Foreskin keratinocyte (primary cell): ENCODE measurements at places on chromosomes 13 and 19.
A peak's percentile ranks its signal among the peaks of the same experiment; 100 is the strongest.

DNA sequence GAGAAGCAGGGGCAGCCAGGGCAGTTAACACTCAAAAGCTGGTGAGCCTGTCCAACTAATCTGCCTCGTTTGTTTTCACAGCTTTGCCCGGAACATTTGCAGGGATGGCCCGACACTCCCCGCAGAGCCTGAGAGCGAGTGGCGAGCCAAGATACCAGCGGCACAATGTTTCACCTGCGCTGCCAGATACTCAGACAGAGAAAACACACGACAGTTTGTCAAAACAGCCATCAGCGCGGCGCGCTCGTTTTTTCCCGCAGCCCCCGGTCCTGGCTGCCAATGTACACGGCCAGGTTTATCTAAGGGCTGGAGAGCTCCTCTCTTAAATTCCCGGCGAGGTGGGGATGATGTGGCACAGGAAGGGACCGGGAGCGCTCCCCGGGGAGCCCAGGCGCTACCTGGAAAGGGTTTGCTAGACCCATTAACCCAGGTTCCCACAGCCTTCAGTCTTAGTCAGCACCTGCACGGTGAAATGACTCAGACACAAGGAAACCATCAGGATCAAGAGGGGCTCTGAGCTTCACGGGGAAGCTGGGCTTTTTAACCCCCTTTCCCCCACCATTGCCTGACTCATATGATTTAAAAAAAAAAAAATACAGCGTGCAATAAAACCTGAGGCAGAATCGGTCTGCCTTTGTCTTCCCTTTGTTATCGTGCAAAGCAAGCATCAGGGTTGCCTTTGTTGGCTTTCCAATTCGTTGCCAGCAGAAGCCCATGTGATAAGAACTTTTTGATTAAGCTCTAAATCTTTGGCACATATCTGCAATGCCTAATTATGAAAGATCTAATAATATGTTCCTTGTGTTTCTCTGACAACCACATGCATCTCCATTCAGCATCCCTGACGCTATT lies 186.2 kb downstream of the EFNB2 start:
- peak; percentile 89 for DNase-seq

GRCh38 chr13:37194428-37194861 lies 89.0 kb upstream of the CSNK1A1L start:
- peak; percentile 94 for DNase-seq

- no peak for DNase-seq
These were observed 1.0 kb upstream of the CRYL1 start for GRCh38 chr13:20526664-20527063.

- DNase-seq = peak; percentile 69
These were observed 100.2 kb downstream of the ENOX1 start for GRCh38 chr13:43686557-43686956.

DNA sequence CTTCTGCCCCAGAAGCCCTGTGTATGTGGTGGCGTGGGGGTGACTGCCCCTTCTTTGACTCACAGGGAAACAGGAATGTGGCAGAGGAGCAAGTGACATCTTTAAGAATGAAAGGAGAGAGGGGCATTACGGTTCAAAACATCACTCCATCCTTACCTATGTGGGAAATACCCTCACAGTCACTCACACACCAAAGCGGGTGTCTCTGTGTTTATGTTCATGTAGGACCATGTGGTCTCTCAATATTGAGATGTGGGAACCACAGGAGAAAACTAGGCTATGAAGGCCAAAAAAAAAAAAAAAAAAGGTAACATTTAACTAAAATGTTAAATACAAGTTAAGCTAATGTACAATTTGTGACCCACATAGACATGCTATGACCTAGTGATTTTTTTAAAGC lies 153.6 kb upstream of the GPR12 start:
- DNase-seq = no peak

GRCh38 chr19:51808333-51808986 lies 13.5 kb downstream of the FPR3 start:
- no peak for DNase-seq

- DNase-seq = no peak
These were observed 96.5 kb downstream of the DHRS12 start for GRCh38 chr13:51707461-51707860.

DNA sequence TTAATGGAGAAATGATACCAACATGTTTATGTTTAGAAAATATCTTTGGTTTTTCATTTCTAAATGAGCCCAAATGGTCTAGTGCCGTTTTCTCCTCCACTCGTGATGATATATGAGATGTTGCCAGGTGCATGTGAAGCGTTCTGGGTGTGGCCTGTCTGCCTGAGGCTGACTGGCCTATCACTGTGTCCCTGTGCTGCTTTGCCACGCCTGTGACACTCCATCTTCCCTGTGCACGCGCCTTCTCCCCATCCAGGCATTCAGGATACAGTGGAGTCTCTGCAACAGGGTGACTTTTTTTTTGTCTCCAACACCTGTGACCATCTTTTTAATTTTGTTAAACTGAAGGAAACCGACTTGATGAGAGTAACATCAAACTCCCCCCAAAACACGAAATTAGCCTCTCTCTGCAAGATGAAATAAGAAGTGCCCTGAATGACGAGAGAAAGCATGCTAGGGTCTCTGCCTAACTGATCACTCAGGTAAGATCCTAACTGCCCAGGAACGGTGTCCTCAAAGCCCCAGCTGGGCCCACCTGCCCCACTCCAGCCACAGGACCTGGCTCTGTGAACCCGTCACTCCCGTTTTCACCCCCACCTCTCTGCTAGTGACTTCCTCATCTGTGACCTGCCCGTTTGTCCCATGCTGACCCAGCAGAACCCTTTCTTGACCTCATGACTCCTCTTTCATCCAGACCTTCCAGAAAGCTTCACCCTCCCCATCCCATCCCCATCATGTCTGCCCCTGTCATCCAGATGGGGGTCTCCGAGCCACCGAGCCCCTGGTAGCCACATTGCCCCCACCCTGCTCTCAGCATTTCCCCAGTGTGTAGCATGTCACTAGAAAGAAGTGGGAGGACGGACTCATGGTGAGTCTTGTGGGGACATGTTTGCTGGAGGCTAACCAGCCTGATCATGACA lies 33.2 kb upstream of the TFDP1 start:
- DNase-seq = no peak

GRCh38 chr19:43315851-43316250 lies 37.6 kb upstream of the CD177 start:
- DNase-seq = no peak

DNA sequence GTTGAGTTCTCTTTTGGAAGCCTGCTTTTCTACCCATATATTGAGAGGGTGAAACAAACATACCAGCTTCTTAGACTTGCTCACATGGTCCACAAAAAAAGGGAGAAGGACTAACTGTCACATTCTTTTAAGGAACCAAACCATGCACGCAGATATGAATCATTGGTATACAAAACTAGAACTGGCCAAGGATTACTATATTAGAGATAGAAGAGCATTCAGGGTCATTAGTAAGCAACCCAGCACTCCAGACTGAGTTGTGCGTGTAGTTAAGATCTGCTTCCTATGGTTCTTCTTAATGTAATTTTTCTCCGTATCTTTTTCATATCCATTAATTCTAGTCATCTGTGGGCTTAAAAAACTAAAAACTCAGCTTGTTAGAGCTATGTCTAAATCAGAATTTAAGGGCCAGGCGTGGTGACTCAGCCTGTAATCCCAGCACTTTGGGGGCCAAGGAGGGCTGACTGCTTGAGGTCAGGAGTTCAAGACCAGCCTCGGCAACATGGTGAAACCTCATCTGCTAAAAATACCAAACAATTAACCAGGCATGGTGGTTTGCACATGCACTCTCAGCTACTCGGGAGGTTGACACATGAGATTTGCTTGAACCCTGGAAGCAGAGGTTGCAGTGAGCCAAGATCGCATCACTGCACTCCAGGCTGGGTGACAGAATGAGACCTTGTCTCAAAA lies 19.6 kb downstream of the ALG5 start:
- no peak for DNase-seq

DNA sequence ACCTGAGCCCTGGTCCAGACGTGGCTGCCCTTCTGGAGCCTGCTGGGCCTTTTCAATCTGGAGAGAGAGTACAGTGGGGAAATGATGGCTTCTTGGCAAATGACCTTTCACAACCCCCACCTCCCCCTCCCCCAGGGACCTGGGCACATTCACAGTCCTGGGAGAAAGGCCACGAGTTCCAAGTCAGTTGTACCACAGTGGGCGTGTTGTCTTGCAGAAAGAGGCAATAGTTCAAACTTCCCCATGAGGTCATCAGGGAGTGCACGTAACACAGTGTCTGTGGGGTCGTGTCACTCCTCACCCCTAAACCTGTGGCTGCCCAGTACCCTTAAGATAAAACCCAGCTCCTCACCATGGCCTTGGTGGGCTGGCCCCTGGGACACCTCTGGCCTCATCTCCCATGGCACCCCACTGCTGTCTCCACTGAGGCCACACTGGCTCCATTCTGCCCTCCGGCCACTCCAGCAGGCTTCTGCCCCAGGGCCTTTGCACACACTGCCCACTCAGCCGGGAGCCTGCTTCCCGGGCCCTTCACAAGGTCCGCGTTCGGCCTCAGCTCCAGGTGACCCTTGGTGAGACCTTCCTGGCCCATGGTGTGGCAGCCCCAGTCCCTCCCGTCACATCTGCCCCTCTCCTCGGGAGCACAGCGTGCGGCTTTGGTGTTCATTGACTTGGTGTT lies 13.3 kb downstream of the PLIN4 start:
- DNase-seq = no peak

DNA sequence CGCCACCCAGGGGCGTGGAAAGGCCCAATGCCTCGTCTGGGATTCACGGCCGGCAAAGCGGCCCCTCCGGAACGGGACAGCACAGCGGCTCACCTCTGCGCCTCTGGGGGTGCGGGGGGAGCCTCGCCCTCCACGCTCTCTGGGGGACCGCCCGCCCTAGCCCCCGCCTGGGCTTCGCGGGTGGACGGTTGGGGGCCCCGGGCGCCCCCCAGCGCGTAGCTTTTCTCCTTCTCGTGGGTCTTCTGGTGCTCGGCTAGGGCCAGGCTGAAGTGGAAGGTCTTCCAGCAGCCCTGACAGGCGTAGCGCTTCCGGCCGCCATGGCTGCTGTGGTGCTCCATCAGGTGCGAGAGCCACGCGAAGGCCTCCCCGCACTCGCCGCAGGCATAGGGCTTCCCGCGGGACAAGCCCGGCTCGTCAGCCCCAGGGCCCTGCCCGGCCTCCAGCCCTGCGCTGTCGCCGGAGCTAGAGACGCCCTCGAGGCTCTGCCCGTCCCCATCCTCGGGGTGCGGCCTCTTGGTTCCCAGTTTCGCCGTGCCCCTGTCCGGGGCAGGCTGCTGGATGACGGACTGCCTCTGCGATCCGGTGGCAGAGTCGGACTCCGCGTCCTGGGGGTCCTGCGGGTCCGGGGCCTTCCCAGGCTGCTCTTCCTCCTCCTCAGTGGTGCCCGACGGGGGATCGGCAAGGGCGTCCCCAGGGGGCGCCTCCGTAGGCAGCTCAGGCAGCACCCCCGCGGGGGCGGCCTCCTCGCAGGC lies 13.3 kb downstream of the ZSCAN18 start:
- no peak for DNase-seq

DNA sequence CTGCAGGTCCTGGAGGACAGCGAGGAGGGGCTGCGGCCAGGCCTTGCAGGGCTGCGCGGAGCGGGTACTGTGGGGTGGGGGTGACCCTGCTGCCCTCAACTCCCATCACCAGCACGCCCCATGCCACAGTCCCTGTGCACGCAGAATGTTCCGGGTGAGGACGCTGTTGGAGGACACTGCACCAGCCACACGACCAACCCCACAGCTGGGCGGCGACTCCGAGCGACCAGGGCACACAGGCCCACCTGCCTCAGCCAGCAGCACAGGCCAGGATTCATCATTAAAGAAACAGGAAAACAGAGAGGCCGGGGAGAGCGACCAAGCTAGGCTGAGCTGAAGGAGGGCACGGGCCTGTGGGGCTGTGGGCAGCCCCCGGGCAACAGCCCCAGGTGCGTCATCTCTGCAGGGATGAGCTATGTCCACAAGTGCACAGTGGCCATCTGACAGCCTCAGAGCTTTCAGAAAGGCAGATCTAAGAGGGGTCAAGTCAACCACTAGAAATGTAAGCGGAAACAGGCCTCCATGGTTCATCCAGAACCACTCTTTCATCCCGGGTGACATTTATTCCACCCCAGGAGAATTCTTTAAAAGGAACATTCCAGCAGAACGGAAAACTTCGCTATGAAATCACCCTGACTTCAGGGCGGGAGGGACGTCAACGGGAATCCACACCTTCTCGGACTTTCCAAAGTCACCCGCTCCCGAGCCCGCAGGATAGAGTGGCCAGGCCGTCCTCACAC lies 1.5 kb downstream of the GAS6 start:
- peak; percentile 44 for DNase-seq

DNA sequence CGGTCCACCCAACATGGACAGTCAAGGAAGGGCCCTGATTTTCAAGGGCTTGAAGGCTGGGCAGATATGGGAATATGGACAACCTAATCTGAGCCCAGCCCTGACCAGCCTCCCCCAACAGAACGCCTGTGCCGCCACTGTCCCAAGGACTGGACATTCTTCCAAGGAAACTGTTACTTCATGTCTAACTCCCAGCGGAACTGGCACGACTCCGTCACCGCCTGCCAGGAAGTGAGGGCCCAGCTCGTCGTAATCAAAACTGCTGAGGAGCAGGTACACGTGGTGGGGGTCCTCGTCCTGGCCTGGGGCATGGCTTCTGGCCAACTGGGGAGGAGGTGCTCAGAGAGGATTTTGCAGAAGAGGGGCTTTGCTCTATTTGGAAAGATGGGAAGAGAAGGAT lies 3.5 kb downstream of the CLEC4M start:
- DNase-seq = no peak

DNA sequence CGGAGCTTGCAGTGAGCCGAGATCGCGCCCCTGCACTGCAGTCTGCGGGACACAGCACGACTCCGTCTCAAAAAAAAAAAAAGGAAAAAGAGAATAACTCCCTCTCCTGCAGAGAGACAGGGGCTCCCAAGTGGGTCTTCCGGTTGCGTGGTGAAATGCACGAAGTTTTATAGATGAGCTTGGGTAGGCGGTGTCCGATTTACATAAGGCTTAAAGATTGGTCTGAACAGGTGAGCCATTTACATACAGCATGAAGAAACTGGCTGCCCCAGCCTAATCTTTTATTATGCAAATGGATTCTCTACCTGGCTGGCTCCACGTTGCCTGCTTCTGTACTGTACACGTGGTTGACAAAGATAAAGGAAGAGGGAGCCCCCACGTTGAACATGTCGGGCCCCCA lies 19.5 kb downstream of the ADGRE2 start:
- DNase-seq = peak; percentile 32

DNA sequence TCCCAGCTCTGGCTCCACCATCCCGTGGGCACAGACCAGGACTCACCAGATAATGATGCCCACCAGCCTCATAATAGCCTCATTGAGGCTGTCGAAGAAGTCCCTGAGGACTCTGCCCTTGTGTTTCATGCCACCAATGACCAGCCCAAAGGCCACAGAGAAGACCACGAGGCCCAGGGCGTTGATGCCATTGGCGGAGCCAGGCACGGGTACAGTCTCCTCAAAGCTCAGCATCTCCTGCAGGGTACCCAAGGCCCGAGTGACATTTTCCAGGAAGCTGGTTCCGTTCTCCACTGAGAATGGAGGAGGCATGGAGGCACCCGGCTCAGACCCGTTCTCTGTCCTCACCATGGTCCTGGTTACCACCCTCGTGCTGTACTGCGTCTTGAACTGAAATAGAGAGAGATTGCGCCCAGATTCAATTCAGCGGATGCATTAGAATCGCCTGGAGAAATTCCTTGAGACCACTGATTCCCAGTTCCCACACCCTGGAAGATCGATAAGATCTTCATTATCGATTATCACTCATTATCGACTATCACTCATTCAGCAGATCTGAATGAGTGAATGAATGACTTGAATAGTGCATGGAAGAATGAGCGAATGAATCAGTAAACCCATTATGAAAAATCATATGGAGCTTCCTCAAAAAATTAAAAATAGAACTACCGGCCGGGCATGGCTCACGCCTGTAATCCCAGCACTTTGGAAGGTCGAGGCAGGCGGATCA lies 17.5 kb downstream of the SLC1A6 start:
- DNase-seq = no peak

- DNase-seq = no peak
These were observed 394.2 kb downstream of the FGF9 start for GRCh38 chr13:22064854-22065620.
